Naive B cell (primary cell): ENCODE measurements at places on chromosomes 5 and 9.

DNA sequence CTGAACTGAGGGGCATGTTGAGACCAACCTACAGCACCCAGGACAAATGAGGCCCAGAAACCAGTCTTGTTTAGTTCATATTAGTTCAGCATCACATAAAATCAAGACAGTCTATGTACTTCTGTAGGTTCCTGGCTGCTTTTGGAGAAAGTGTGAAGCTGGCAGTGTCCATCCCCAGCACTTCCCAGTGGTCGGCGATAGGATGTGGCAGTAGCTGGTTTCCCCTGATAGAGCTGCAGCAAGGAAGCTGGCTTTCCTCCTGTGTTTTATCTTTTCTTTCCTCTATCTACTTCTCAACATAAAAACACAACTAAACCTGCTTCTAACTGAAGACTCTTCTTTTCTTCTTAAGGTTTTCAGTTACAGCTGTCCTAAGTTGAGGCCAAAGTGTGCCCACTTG is 43.0 kb upstream of the SLC46A2 start:
- peaks cover 47% of the 10 kb centered on the region for H3K27me3 ChIP-seq
- no peak overlapping the region for H3K4me3 ChIP-seq
- no peaks in the 10 kb centered on the region for H3K4me1 ChIP-seq
- DNase-seq, result no peak
- H3K36me3 ChIP-seq, result no peaks in the 10 kb centered on the region
- no peak overlapping the region for H3K27ac ChIP-seq

DNA sequence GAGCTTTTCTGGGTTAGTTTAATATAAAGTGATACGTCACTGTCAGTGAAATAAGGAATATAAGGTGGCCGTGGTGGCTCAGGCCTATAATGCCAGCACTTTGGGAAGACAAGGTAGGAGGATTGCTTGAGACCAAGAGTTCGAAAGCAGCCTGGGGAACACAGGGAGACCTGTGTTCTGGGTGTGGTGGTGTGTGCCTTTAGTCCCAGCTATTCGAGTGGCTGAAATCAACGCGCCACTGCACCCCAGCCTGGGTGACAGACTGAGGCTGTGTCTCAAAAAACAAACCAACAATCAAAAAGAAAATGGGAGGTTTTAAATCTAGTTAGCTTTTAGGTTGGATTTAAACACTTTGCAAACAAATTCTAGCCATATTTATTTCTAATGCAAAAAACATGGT is 53.1 kb downstream of the NSD1 start:
- H3K4me3 ChIP-seq, result no peak overlapping the region
- H3K27me3 ChIP-seq, result no peaks in the 10 kb centered on the region
- H3K27ac ChIP-seq, result no peak overlapping the region
- peaks cover 13% of the 10 kb centered on the region for H3K4me1 ChIP-seq
- no peaks in the 10 kb centered on the region for H3K36me3 ChIP-seq

DNA sequence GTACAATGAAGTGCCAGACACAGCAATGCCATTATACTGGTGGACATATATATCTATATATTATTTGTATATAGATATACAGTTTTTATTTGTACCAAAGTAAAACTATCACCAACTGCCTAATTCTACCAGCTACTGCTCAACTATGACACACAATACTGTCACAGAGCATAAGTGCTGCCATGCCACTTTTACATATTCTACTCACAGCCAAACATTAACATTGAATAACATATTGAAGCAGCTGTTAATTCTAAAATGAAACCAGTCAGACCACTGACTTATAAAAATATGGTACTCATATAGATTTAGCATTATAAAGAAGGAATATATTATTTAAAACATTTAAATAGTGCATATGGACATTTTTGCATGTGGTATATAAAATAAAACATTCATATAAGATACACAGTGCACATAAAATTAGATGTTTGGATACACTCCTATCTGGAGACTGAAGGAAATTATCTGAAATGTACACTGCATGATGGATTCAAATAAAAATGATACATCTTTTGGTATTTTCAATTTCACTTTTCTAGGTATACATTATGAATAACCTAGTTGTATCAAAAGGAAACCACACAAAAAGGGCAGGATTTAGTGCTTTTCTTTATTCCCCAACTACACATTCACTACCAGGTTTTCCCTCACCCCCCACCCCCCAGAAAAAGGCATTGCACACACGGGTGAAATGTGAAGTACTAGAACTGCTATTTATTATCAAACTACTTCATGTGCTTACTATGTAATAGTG is 48.9 kb downstream of the PKD2L2 start:
- no peak overlapping the region for H3K4me3 ChIP-seq
- peaks cover 13% of the 10 kb centered on the region for H3K4me1 ChIP-seq
- no peak for DNase-seq
- H3K27ac ChIP-seq, result no peak overlapping the region

DNA sequence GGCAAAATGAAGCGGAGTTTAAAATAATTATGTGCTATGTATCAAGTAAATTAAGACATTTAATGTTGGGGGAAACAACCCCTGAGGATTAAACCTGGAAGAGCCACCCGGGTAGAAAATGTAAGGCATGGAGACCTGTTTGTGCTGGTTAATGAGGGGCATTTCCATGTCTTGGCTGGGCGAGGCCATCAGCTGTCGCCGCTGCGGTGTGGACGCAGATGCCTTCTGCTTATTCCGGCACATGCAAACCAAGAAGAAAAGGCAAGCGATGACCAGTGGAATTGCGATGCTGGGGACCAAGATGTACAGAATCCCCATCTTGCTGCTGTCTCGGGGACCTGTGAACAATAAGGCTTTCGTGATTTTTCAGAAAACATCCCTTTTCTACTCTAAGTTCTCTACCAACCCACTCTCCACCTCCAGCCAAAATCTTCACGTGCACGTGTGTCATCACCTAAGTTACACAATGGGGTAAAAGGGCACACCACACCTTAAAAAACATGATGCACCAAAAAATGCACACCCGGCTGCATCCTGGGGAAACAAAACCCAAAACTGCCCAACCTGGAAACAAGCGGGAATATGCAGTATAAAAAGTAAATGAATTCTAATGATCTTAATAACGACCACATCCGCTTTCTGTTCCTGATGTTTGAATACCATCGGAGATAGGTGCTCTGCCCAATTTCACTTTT is 223.5 kb downstream of the ROR2 start:
- H3K4me1 ChIP-seq, result no peaks in the 10 kb centered on the region
- H3K36me3 ChIP-seq, result no peaks in the 10 kb centered on the region
- H3K4me3 ChIP-seq, result no peak overlapping the region
- H3K27me3 ChIP-seq, result no peaks in the 10 kb centered on the region
- no peak overlapping the region for H3K27ac ChIP-seq
